ENCODE measurements at places on chromosomes 5 and 9.

GRCh38 chr5:123113136-123113535 lies 24.1 kb downstream of the PRDM6 start:
- no peak for DNase-seq

DNA sequence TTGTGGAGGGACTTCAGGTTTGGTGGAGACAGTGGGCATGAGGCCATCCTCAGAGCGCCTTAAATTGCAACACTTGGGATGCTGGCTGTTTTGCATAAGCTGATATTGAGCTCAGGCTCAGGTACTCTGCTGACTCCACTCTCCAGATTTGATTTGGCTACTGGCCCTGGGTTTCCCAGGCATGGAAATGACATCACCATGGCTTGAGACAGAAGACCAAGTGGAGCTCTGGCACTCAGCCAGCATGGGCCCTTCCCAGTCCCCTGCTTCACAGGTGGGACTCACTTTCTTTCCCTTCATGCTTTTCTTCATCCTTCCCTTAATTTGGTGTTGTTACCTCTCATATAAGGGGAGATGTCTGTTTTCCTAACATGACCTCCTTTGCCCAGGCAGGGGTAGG lies 72.0 kb upstream of the IL12B start:
- DNase-seq, result no peak

- no peak for DNase-seq
Measured at GRCh38 chr5:150338546-150338945, 19.0 kb upstream of the TCOF1 start.

- no peak for DNase-seq
Measured at GRCh38 chr9:121692606-121693387, 41.4 kb downstream of the DAB2IP start.

- DNase-seq, result no peak
Measured at GRCh38 chr9:87481890-87482855, 15.5 kb upstream of the DAPK1 start.

Measured in type B pancreatic cell (in vitro differentiated cells).